Stimulated activated CD4-positive, alpha-beta T cell treated with anti-CD3 and anti-CD28 coated beads, Interleukin-2, amount 100 ng/mL, for 24 hours (primary cell): ENCODE measurements at places on chromosomes 1 and 21.

- DNase-seq: no peak
Measured at GRCh38 chr1:65467536-65467935, 47.1 kb downstream of the LEPR start.

DNA sequence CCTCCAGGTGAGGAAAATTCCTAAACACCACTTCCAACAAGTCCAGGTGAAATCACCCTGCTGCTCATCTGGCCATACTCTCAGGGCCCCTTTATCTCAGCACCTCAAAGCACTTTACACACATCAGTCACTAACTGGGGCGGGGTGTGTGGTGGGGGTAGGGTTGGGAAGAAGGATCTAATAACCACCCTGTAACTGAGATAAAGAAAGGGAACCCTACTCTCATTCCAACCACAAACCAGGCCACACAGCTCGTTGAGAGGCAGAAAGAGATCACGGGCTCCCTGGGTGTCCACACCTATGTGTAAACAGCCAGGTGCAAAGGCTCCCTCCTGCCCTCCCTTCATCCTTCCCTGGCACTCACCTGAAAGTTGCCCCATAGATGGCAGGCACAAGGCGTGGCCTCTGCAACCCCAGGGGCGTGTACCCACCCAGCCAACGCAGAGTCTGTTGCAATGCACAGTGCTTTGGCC is 20.4 kb downstream of the GPR161 start:
- DNase-seq: no peak

GRCh38 chr1:45796381-45796780 is 7.0 kb upstream of the MAST2 start:
- DNase-seq: no peak

DNA sequence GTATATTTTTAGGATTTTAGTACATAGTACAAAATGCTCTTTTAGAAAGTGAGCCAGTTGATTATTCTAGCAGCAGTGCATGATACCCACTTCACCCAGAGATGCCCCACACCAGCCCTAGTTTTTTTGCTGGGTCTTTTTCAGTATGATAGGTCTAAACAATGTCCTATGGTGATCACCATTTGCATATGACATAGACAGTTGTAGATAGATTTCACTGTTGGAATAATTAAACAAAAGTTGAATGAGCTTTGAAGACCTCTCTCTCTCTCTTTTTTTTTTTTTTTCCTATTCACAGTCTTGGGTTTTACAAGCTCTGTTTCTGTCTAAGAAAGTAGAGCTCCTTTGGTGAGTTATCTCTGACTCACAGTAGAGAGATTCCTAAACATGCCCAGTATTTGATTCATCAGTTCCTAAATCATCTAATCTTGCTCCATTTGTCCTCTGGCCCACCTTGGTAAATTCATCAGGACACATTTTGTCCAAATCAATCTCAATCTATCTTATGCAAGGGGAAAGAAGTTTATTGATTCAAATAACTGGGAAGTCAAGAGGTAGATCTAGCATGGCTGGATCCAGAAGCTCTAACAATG is 44.7 kb upstream of the VAV3 start:
- DNase-seq: no peak

- no peak for DNase-seq
Measured at GRCh38 chr1:43687301-43688108, 19.8 kb upstream of the ST3GAL3 start.

DNA sequence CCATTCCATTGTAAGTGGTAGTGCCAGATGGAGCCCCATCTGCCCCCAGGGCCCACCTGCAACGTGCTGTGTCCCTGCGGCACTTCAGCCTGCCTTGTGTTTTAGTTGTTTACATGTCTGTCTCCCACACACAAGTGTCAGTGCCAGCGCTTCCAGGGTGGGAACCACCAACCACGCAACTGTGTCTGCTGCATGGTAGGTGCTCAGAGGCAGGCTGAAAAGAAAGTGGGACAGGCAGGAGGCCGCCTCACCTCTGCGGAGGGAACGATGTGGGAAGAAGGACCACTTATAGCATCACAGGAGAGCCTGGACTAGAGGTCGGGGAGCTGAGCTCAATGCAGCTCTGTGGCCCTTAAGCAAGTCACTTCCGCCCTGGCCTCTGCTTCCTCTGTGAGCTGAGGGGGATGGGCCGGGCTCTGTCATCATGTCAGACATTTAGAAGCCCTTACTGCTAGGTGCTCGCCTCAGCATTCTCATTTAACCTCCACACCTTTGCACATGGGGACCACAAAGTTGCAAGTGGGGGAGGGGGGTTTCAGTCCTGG is 17.9 kb downstream of the SLC9A1 start:
- DNase-seq: peak; percentile 80

DNA sequence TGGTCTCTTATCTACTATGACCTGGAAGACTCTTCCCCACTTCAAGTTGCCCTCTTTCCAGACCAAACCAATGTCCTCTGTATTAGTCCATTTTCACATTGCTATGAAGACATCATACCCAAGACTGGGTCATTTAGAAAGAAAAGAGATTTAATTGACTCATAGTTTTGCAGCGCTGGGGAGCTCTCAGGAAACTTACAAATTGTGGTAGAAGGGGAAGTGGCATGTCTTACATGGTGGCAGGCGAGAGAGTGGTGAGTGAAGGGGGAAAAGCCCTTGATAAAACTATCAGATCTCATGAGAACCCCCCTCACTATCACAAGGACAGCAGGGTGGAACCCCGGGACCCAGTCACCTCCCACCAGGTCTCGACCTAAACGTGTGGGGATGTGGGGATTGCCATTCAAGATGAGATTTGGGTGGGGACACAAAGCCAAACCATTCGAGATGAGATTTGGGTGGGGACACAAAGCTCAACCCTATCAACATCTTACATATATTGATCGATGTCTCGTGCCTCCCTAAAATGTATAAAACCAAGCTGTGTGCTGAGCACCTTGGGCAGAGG is 14.2 kb upstream of the AGPAT3 start:
- no peak for DNase-seq

GRCh38 chr1:36148821-36149236 is 457 bp downstream of the TRAPPC3 start:
- no peak for DNase-seq

DNA sequence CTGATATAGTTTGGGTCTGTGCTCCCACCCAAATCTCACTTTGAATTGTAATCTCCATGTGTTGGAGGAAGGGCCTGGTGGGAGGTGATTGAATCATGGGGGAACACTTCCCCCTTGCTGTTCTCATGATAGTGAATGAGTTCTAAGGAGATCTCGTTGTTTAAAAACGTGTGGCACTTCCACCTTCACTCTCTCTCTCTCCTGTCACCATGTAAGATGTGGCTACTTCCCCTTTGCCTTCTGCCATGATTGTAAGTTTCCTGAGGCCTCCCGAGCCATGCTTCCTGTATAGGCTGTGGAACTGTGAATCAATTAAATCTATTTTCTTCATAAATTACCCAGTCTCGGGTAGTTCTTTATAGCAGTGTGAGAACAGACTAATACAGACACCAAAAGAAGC is 40.4 kb downstream of the FRRS1 start:
- no peak for DNase-seq

DNA sequence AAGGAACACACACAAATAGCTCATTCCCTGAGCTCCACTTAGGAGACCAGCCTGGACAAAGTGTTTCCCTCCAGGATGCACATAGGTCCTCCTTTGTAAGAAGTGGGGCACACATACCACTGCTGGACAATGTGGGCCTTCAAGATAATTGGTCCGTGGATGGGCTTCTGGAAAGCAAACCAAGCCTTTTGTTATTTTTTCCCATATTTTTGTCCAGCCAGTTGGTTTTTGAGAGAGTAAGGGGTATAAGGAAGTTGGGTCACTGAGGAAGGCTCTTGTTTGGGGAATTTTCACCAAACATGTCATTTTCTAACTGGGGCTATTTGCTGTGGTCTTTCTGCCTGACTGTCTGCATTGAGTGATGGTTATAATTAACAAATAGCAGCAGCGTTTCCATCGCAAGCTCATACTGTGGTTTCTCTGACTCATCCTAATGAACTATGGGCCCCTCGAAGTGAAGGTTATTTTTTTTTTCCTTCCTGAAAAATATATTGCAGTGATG is 306.3 kb upstream of the DUSP10 start:
- DNase-seq: no peak

DNA sequence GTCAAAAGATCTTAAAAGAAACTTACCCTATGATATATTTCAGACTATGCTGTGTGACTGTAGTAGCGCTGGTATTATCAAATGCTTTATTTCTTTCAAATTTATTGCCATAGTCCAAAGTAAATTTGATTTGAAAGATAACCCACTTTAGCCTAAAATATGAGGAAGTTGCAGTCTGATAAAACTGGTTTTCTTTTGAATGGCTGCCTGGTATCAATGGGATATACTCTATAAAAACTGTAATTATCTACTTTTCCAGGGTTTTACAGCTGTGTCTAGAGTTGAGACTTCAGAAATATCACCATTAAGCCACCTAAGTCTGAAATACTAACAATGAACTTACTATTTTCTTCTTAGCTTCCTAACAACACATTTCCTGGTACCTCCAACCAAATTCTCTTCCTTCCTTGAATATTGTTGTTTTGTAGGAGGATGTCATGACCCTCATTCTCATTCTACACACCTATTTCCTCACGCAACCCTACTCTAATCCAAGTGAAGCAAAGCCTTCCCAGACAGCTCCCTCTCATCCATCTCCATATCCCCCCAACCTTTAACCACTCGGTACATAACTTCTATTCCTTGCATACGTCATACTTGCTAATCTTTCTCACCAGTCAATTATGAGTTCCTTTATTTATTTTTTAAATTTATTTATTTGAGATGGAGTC is 17.0 kb downstream of the KDM5B start:
- DNase-seq: no peak
